NCI-H748 treated with DMSO at 0.1 percent for 48 hours (cell line): ENCODE measurements at places on chromosomes 6 and 20.

GRCh38 chr6:14622085-14622484, 504.5 kb downstream of the CD83 start:
- DNase-seq = no peak

- DNase-seq = no peak
Observed at GRCh38 chr6:17389274-17389847, 4.0 kb upstream of the CAP2 start.

GRCh38 chr6:36372088-36372487, 15.4 kb downstream of the ETV7 start:
- DNase-seq = no peak

DNA sequence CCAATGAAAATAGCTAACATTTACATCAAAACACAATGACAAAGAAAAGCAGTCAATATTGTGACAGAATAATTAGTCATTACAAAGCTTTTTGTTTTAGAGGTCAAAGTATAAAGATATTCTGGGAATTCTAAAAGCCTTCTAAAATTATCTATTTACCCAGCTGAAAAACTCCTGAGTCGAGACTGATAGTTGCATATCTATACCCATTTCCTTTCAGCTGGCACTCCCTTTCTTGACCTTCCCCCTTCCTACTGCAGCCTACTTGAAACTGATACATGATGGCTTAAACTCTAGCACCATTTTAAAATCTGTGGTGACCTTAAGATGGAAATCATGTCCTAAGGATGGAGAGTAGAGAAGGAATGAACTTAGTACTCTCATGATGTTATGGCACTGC, 38.6 kb downstream of the LMBRD1 start:
- no peak for DNase-seq

DNA sequence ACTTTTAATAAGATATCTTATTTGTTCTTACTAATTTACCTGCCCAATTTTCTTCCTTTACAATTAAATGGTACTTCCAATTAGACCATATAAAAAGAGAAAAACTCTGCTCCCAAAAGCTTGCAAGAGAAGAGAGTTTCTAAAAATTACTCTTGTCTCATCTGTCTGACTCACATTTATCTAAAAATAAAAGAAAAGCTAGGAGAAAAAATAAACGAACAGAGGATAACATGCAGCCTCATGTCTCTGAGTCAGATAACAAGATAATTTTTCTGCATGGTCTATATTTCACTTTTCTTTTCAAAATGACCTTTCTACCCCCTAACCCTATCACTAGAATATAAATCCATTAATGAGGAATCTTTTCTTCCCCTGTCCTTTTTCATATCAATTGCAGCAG, 127.2 kb upstream of the TCF21 start:
- no peak for DNase-seq

DNA sequence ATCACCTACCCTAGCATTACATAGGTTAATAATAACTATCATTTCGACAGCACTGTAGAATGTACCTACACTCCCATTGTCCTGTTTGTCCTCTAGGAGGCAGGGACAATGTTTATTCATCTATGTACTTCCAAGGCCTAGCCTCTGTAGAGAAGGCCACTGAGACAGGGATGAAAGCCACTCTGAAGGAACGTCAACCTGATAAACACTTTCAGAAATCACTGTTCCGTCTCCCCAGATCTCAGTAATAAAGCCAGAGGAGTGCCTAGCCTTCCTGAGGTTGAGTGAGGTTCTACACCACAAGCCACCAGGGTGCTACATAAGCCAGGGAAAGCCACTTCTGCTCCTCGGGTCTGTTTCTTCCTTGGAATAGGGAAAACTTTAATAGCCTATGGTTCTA, 44.8 kb downstream of the POPDC3 start:
- peak; percentile 46 for DNase-seq

DNA sequence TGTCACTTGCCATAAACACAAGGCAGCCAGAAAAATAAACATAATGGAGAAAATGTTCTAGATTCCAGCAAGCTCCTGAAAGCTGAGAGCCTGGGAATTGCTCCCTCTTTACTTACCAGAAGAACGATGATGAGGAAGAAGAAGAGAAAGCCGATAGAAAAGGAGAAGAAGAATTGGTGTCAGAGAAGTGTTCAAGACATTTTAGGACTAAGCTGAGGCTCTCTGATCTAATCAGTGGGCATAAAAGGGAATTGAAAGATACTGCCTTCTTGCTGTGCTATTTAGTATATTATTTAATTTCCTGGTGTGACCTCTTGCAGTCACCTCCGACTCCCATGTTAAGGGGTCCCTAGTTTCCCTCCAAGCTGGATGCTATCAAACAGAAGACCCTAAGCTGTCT, 316.6 kb upstream of the JARID2 start:
- DNase-seq = no peak

- no peak for DNase-seq
Observed at GRCh38 chr20:4335722-4336121, 320.4 kb upstream of the RNF24 start.

DNA sequence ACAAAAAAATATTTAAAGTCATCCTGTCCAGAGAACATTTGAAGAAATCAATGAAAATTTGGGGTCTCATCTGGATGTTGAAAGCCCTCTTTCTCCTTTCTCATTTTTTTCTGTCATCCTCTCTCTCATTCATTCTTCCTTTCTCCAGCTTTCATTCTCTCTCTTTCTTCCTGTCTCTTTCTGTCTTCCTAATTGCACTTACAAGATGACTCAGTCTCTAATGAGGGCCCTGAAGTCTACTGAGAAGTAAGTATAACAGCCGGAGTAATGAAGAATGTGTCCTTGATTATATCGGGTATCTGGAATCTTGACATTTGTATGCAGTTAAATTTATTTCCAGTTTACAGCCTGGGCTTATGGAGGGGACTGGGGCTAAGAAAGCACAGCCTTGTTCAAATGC, 232.2 kb upstream of the SULF2 start:
- DNase-seq = no peak

- no peak for DNase-seq
Observed at GRCh38 chr6:31465185-31465536, 32.8 kb upstream of the MICB start.

DNA sequence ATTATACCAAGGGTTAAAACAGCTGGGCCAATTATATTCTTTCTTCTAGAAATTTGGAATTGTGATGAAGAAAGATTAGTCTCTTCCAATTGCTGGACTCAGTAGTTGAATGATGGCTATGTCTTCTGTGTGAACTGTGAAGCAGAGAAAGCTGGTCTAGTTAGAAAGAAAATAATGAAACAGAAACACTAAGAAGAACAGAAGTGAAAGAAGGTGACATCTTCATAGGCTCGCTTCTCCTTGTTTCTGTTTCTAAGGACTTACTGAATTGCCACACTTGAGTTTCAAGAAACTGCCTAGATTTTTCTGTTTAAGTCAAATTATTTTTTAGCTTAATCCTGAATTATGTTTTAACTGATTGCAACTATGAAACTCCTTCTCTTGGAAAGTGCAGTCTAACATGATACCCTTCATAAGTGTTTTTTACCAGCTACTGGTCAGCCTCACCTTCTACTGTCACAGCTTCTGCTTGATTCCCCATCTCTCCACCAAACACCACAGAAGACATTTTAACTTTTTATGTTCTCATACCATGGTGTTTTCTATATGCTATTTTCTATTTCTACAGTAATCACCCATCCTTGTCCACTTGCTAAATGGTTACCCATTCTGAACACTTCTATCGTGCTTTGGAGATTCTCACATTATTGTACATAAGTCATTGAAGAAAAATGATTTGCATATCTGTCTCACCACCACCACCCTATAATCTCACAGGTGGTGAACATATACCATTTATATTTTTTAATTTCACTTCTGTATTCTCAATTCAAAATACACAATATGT, 268.8 kb downstream of the GRIK2 start:
- DNase-seq = no peak

DNA sequence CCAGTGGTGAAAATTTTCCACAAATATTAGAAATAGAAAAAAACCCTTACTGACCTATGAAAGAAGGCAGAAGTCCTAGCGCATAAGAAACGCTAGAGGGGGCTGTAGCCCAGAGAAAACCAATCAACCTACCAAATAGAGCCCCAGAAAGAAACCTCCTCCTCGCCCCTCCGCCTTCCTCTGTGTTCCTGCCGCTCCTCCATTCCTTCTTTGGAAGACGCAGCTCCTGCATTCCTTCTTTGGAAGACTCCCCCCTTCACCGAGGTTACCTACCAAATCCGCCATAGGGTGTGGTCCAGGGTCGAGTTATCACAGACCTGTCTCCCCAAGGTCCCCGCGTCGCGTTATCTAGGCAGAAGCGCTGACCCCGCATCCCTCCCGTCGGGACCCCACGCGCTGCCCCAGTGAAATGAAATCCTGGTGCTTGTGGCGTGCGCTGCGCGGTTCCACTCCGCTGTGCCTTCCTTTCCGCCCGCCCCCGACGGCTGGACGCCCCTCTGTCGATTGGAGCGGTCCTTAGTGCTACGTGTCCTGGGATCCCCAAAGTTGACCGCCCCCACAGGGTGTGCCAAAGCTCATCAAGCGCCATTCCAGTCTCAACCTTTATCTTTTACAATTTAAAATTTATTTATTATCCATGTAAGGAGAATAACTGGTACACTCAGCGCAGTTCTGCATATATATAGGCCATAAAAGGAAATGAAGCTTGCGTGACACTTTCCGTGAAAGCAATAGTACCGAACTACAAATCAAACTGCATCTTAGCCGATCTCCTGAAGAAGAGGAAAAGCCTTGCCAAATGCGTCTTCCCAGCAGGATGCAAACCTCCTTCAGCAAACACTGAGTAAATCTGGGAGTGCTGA, 13.0 kb downstream of the RPP21 start:
- peak; percentile 84 for DNase-seq

DNA sequence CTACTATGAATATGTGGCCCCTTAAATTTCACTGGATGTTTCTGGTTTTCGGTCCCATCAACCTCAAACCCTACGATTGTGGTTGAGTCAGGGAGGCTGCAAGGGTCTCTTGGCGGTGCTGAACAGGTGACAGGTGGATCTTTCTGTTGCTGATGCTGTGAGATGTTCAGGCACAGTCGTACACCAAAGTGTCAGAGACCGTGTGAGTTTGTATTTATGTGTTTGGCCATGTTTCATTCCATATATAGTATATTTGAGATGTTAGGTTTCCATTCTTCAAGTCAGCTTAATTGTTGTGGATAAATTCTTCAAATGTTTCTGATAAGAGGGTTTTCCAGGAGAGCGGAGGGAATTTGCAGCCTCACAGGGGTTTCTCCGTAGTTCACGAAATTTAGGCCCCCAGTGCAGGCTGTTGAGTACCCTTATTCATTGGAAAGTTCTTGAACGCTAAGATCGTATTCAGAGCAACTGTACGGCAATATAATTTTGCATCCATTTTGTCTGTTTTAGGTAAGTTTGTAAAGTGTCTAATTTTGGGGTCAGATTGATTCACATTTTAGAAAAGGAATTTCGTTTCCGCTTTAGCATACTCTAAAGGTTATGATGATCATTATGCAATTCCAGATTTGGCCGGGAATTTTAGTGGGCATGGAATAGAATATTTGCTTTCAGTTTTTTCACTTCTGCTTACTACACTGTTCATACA, 1.2 kb downstream of the TAB2 start:
- peak; percentile 21 for DNase-seq

DNA sequence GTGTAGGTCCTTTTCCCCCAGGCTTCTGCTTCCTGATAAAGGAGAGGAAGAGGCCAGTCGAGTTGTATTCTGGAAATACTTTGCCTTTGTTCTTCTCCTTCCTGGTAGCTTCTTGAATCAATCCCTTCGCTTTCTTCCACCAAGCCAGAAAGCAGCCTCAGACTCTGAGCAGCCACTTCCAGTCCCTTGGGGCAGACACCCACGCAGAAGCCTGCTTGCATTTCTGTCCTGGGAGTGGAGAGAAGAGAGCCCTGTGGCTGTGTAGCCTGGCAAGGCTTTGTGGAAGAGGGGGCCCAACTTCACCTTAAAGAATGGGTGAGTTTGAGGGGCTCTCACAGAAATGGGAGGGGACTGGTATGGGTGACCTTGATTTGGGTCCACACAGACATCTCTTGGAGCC, 211.0 kb upstream of the SSTR4 start:
- no peak for DNase-seq

DNA sequence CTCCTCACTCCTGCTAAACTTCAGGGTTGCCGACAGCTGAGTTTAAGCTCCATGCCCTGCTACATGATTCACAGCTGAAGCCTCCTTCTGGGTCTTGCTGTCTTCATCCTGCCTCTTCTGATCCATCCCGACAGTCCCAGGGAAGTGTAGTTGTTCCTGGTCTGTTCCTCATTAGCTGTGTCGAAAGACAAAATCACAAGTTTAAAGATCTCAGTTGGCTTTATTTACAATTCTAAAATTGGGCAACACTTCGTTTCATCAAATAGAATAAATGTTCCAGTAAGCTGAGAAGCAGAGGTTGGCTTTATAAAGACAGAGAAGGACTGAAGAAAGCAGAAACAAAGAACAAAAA, 4.1 kb upstream of the SLC2A10 start:
- DNase-seq = no peak

DNA sequence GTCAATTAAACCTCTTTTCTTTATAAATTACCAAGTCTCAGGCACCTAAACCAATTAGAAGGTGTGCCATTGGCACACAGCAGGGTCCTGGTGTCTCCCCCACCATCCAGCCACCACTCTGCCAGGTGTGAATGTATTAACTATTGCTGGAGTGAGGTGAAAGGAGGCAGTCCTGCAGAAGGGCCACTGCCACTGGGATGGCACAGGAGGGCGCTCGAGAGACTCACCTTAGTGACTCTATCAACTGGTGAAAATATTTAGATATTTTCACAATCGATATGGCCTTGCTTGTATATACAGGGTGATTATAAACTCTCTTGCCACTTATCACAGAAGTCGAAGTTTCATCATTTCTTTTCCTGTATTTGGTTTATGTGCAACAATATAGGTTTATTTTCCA, 145.6 kb upstream of the ESR1 start:
- DNase-seq = no peak

GRCh38 chr6:71665931-71666330, 220.4 kb upstream of the RIMS1 start:
- DNase-seq = no peak
